ENCODE measurements at places on chromosomes 3 and 15.

DNA sequence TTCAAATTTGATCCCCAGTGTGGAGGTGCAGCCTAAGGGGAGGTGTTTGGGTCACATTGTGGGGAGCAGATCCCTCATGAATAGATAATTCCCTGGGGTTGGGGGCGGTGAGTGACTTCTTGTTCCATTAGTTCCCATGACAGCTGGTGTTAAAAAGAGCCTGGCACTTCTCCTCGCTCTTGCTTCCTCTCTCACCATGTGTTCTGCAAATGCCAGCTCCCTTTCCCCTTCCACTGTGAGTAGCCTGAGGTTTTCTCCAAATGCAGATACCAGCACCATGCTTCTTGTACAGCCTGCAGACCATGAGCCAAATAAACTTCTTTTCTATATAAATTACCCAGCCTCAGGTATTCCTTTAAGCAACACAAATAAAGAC lies 23.1 kb downstream of the RIOX2 start:
- DNase-seq: no peak

DNA sequence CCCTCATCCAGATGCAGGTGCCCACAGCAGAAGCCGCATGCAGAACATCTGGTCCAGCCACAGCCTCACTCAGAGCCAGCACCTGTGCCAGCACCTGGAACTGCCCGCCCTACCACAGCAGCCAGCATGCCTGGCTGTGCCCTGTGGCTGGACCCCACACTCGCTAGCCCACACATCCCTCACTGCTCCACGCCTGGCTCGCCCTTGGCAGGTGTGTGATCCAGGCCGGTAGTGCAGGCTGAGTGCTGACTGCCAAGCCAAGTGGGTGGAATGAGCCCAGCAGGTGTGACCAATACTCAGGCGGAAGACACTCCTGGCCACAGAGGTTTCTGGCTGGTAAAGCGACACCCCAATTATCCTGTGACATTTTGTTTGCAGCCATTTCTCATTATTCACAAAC lies 162.4 kb upstream of the ROBO1 start:
- DNase-seq: no peak

DNA sequence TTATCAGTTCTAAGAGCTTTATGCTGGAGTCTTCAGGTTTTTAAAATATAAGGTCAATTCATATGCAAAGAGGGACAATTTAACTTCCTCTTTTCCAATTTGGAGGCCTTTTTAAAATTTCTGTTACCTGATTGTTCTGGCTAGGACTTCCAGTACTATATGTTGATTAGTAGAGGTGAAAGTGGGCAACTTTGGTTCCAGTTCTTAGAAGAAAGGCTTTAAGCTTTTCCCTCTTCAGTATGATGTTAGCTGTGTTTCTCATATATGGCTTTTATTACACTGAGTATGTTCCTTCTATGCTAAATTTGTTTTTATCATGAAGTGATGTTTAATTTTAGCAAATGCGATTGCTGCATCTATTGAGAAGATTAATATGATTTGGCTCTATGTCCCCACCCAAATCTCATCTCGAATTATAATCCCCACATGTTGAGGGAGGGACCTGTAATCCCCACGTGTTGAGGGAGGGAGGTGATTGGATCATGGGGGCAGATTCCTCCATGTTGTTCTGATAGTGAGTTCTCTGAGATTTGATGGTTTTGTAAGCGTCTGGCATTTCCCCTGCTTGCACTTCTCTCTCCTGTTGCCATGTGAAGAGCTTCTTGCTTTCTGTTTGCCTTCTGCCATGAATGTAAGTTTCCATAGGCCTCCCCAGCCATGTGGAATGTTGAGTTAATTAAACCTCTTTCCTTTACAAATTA lies 33.8 kb downstream of the FAIM start:
- DNase-seq: no peak

- DNase-seq: no peak
Measured at GRCh38 chr3:70947579-70947978, 635.1 kb upstream of the MDFIC2 start.

- no peak for DNase-seq
Measured at GRCh38 chr3:119227070-119227850, 13.4 kb downstream of the B4GALT4 start.

DNA sequence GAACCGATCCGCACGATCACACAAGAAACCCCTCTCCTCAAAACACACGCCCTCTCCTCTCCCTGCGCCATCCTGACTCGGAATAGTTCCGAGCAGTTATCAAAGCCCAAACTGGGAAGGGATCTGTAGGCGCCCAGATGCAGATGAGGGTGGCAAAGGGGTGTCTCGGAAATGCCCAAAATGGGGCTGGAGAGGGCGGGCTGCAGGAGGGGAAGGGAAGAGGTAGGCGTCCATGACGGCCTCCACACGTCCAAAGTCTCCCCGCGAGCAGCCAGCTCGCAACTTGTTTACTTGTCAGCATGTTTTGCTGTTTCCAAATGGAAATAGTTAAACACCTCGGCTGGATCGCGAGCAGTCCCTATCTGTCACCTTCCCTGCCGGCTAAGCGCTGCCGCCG lies 1.5 kb downstream of the NTRK3 start:
- DNase-seq: no peak

DNA sequence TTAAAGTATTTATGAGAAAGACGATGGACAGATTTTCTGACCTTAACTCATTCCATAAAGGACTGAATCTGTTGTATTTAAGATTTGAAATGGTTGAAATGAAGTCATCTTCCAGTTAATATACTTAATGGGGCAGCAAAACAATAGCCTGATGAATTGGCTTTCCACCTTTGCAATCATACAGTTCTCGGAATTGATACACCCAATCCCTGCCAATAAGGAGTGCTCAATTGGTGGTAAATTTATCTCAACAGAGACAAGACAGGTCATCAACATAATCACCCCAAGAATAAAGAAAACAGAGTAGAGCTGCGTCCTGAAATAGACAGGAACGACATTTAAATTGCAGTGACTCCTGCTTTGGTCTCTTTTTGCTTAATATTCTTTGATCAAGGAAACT lies 11.2 kb downstream of the ANXA2 start:
- no peak for DNase-seq

DNA sequence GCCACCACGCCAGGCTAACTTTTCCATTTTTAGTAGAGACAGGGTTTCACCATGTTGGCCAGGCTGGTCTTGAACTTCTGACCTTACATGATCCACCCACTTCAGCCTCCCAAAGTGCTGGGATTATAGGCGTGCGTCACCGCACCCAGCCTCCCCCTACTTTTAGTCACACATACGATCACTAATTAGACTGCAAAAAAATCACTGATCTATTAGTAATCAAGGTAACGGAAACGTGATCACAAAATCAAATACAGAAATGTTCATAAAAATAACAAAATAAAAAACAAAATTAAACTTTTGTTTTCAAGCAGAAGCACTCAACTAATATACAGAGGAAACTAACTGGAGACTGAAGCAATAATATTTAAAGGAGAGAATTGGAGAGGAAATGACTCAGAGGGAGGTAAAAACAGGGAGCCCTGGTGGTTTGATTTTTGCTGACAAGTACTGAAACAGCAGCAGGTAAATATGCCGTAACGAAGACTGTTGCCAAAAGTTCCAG lies 4.6 kb downstream of the WDR53 start:
- DNase-seq: peak; percentile 80
